Fibroblast of lung (primary cell): ENCODE measurements at places on chromosomes 7 and 10.

DNA sequence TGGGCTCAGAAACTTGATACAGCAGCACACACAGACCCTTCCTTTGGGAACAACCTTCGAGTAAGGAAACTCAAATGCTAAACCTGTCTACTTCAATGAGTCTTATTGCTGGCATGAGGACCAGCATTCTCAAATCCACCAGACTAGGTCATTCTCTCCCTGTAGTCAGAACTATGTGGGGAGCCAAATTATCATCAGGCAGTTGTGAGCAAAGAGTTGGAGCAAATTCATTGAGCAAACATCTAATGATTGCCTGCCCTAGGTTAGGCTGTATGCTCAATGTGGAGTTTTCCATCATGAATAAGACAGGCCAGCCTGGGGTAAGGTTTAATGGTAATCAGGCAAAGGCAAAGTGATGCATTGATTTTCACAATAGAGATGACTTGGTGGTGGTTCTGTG lies 3.6 kb downstream of the EPDR1 start:
- DNase-seq: peak; percentile 57

DNA sequence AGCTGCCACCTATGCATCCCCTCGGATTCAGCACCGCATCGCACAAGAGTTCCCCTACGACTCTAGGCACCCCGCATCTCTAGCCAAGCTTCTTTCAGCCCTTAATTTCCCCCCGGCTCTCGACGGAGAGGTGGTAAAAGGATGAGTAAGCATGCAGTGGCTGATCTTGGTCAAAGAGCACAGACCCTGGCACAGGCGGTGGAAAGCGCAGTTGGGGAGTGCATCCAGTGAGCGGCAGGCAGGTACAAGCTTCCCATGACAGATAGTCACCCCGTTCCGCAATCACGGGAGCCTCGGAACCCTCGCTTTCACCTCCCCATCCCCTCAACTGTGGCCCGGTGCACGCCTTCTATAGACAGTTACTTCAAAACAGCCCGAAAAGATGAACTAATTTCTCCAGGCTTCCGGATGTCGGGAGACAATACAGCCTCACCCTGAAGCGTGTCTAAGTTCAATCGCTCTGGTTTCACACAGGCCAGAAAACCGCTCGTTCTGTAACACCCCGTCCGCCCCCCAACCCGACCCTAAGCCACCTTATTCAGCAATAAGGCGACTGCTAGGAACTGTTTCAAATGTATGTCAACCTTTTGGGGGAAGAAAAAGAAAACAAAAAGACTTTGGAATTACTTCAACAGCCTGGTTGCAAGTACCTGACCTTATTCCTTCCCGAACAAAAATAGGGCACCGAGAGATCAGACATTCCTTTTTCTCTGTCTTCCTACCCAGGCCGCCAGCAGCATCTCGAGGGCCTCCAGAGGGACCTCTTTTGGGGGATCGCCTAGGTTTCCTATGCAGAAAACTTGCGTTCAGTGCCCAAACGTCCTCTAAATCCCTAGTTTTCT lies 1.4 kb downstream of the RHEB start:
- DNase-seq: peak; percentile 56

- DNase-seq: no peak
Measured at GRCh38 chr7:151896486-151896885, 19.6 kb upstream of the PRKAG2 start.

DNA sequence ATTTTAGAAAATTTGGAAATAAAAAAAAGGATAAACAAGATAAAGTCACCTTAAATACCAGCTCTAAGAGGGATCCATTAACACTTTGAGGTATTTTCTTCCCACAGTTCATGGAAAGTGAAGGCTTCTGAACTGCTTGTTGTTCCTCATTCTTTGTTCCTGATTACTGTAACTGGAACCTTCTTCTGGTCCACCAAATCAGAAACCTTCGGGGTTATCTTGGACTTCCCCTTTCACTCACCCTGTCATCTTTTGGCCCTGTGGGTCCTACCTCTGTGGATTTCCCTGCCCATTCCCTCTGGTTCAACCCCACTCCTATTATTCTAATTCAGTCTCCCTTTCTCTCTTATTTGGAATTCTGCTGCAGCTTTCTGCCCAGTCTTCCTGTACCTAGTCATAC lies 116.5 kb upstream of the PRPS1L1 start:
- no peak for DNase-seq

- no peak for DNase-seq
Measured at GRCh38 chr7:152887191-152887590, 127.6 kb downstream of the ACTR3B start.

DNA sequence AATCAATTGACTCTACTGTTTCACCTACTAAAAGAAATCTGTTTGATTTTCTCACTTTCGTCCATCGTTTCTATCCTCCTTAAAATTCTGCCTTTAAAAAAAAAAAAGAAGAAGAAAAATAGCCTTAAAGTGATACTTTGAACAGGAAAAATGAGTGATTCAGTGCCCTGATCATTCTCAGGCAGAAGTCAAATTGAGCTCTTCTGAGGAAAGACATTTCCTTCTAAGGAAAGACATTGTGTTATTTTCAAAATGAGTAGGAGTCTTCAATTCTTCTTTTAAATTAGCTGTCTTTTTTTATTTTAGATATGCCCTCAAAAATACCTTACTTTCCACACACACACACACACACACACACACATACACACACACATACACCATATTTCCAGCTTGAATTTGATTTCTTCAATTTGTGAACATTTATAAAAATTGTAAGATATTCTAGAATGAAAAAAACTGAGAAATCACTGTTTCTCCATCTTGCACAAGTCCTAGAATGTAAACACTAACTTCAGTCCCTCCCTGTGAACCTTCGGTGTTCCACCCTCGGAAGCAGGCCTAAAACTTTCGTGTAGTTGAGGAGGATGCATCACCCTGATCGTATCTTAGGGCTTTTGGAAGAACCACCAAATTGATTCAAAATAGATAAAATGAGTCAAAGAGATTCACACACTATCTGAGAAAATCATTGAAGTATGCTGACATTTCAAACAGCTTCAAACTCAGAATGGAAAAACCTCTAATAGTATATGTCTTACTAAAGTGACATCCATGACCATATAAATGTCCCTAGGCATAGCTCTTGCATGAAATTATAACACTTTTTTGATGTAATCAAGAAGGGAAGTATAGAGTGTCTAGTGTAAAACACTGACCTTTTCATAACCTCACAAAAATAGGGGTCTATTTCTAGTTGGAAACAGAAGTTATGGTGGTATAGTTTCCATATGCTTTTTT lies 270.8 kb downstream of the GATA3 start:
- no peak for DNase-seq

DNA sequence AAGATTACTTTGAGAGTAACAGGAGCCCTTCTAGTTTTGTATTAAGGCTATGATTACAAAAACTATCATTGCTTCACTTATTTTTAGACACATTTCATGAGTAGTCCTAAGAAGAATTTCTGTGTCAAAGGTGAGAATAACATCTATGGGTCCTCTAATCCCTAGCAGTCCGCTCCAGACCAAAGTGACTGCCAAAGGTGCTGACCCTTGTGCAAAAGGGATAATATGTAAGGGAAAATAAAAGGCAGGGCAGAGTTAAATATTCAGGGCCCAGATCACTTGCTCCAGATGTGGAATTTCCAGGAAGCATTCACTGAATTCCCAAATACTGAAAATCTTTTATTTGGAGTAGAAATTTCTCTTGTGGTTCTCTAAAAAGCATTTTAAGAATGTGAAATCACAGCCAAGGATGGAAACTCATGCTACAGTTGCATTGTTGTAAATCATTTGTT lies 29.3 kb downstream of the RHOBTB1 start:
- DNase-seq: peak; percentile 94

DNA sequence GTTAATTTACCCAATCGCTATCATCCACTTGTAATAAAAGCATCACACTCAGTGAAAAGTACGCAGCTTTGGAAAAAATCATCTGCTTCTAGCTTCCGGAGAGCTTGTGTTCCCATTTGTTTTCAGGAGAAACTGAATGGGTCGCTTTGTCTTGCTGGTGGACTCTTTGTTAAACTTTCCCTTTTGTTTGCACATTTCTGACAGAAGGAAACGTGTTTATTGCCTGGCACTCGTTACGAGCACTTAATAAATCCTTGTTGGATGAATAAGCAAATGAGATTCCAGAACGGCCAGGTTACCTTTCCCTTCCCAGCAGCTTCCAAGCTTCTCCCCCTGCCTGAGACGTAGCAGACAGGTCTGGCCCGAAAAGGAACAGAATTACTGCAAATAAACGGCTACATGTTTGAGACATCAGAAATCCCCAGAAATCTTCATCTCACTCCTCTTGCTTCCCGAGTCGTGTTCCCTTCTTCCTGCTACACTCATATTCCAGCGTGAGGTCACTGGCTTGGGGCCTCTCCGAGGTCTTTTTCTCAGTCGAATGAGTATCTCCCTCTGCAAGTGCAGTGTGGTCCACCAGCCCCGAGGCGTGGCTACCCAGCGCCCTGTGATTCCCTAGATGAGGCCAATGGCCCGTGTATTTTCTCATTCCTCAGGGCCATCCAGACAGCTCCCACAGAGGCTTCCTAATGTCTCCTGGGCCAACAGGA lies 167.2 kb downstream of the FRMD4A start:
- no peak for DNase-seq

- no peak for DNase-seq
Measured at GRCh38 chr10:73762915-73763314, 18.7 kb downstream of the SEC24C start.

- DNase-seq: no peak
Measured at GRCh38 chr7:22268884-22269421, 88.0 kb downstream of the RAPGEF5 start.

DNA sequence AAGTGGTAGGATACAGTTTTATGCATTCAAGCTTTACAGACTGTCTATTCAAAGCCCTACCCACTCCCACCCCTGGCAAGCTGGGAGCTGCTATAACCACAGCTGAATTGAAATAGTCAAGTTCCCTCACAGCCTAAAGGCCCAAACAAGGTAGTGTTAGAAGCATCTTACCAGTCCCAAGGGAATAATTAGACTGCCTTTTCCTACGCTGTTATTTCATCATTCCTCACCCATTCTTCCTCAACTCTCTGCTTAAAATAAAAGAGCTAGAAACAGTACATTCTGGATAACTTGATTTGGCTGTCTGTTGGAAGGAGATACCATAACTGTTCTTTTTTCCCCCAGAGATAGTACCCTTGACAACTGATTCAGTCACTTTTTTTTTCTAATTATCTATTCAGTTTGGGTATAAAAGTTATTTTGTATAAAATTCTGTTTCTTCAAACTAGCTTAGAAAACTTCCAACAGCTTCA lies 54.0 kb downstream of the RAPGEF5 start:
- DNase-seq: no peak

DNA sequence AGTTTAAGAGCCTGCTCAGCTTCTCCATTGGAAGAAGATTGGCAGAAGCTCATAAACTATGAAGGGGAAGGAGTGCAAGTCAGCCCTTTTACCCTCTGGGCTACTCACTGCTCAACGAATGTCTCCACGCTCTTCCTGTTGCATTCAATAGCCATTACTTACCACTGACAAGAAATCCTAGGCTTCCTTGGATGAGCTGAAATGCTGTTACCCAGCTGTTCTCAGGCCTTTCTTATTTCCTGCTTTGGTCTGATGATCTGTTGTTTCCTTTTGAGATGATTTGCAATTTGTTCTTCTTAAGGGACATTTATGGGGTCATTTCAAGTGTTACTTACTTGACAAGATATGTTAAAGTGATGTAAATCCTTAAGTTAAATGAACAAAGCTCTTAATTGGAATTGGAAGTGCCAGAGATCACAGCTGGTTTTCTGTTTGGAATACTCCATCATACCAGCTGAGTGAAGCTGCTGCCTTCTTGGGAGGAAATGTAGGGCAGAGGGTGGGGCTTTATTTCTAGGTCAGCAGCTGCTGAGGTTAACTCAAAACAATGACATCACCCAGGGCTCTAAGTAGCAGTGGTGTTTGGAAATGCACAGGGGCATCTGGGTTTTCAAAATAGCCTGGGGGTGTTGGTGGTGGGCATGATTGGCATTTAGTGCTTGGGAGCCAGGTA lies 170.0 kb downstream of the PRKCQ start:
- peak; percentile 51 for DNase-seq

DNA sequence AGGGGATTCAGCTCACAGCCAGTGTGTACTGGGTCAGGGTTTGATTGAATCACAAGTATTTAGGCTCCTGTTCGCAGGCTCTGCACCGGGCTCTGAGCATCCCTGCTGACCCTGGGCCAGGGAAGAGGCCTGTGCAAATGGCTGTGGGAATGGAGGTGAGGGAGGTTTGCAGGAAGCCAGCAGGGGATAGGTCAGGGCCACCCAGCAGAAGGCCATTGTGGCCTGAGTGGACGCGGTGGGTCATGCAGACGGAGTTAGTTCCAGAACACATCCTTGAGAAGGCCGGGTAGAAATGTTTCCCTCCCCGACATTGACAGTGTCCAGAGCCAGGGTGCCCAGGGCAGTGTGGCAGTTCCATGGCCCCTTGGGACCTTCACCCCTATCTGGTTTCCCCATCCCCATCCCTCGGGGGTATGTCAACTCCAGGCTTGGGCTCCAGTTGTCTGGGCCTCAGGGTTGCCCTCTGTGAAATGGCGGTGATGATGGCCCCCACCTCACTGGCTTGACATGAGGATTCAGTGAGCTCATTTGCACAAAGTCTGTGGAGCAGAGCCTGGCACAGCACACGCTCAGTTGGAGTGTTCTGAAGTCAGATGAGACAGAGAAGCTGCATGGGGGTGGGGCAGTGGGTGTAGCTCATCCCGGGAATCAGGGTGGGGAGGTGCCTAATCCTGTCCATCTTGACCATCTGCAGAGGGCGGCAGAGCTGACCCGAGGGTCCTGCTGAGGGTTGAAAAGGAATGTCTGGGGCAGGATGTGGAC lies 107.6 kb downstream of the ADCY1 start:
- no peak for DNase-seq

DNA sequence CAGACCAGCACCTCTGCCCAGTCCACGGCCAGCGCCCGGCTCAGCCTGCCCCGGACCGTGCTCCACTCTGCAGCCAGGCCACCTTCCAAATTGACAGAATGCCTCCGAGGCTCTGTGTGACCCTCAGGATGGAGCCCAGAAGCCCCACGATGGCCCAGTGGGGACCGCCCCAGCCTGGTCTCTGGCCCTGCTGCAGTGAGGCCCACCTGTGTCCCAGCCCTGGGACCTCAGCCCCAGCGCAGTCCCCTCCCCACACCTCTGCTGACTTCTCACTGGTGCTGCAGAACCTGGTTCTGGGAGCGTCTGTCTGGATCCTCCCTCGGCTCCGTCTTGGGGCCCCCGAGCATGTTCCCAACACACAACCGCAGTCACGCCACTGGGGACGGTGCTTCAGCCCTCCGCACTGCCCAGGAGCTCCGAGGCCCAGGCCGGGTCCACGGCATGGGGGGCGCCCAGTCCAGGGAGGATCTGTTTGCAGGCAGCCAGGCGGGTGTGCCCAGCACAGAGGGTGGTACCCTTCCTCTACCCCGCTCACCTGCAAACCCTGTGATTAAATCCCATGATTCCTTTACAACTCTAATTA lies 248.1 kb downstream of the ELFN1 start:
- no peak for DNase-seq

- peak; percentile 98 for DNase-seq
Measured at GRCh38 chr7:142461437-142461836, 203.6 kb upstream of the PRSS58 start.
